ENCODE measurements at places on chromosomes 4 and X.

- no peak for DNase-seq
Measured at GRCh38 chr4:101175896-101176676, 171.2 kb downstream of the PPP3CA start.

- DNase-seq = no peak
Measured at GRCh38 chrX:76427560-76428242, at the start of gene MAGEE1. MAGEE1 (plus strand) TSS chrX:76427710; CDS start chrX:76427931, 221 bp downstream.

- DNase-seq = no peak
Measured at GRCh38 chrX:24282381-24283126, 31.3 kb downstream of the SUPT20HL2 start.

GRCh38 chr4:144318797-144319196 lies 178.3 kb upstream of the GYPA start:
- no peak for DNase-seq

GRCh38 chr4:6746721-6747293 lies 30.8 kb downstream of the BLOC1S4 start:
- no peak for DNase-seq

DNA sequence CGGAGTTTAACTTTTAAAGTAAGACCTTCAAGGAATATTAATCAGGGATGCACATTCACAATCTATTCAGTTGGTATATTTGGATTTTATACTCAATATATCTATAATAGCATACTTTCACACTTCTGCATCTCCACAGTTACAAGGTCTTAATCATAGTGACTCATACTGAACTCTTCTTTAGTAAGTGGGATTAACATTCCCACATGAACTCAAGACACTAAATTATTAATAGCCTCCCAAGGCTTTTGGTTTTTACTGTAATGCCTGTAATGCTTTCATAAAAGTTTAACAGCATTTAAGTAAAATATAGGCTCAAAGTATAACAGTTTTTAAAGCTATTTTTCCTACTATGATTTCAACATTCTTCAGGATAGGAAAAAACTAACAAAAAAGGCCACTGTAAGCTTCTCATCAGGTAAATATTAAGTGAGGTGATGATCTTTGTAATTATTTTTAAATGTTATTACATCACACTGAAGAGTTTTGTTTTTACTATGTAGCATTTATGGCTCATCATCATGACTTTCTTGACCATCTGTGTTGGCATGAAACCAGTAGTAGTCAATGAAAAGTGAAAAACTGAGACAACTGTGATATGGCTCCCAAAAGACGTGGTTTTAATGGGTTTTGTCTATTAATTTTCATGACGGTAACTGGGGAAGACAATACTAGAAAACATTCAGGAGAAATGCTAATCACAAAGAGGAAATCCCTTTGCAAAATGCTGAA lies 91.5 kb upstream of the GALNT7 start:
- no peak for DNase-seq

GRCh38 chrX:10875995-10876394 lies 235.1 kb upstream of the HCCS start:
- DNase-seq = peak; percentile 23

DNA sequence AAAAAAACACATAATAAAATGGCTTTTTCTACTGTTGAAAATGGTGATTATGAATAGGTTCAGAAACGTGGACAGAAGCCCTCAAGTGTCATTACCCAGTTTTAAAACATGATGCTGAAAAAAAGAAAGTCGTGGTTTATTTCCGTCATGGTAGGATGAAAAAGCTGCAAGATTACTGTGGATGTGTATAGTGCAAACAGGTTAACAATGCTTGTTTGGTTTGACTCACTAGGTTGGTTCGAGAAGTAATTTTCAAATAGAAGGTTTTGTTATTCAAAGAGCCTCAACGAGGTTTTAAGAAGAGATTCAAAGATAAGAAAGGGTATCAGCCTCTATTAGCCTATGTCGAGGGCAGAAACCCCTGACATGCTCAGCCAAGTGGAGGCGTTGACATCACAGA lies 2.5 kb upstream of the RXFP1 start:
- no peak for DNase-seq

DNA sequence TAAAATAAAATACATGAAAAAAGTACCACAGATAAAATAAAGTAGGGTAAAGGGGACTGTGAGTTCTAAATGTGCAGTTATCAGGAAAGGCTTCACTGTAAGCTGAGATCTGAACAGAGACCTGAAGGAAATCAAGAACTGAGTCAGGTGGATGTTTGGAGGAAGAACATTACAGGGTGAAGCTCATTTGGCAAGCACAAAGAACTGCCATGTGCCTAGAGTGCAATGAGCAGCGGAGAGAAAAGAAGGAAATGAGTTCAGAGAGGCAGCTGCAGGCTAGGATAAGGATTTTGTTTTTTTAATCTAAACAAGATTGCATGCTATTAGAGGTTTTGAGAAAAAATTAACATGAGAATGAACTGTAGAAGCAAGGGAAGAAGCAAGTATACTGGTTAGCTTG lies 373.1 kb downstream of the STPG2 start:
- peak; percentile 32 for DNase-seq

- no peak for DNase-seq
Measured at GRCh38 chr4:26223155-26223554, 97.7 kb upstream of the RBPJ start.

- peak; percentile 39 for DNase-seq
Measured at GRCh38 chrX:100625985-100626491, 10.6 kb downstream of the TSPAN6 start.

DNA sequence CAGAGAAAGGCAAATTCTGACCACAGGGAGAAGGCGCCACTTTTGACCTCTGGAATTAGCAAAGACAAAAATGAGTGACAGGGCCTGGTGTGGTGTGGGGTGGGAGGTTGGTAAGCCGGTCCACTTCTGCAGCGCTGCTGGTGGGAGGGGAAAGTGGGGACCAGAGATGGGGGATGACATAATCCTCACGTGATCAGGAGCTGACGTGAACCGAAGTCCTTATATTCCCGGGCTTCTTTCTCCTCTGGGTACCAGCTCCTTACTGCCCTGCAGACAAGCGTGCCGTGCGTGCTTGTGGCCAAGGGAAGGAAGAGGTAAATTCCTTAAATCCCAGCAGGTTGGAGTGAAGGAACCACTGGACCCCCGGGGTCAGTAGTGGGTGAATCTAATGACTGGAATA lies at the start of gene TCEAL7:
Gene TCEAL7, plus strand, starts transcription at position 249 of the 400 bp plus-strand sequence. CDS start 1,165 bp downstream, outside the sequence.
- no peak for DNase-seq

DNA sequence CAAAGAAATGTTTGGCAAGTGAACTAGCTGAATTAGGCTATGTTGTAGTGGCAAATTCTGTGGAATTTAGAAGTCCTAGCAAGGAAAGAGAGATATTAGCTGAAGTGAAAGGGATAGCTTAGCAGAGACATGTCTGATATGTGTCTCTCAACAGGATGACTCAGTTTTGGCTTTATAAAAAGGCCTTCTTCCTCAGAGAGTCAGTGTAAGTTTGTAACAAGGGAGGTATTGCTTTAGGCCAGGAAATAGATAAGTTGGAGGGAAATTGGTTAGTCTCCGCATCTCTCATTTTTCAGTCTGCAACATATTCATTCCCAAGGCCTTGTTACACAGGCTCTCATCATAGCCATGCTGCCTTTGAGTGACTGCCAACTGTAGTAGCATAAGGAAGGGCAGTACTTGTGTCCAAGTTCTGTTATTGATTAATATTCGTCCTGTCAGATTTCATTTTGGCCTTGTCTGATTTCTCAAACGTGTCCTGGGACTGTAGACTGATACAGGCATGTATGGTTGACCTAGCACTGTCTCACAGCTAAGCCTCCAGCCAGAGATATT lies 4.0 kb downstream of the TMEM164 start:
- peak; percentile 28 for DNase-seq

DNA sequence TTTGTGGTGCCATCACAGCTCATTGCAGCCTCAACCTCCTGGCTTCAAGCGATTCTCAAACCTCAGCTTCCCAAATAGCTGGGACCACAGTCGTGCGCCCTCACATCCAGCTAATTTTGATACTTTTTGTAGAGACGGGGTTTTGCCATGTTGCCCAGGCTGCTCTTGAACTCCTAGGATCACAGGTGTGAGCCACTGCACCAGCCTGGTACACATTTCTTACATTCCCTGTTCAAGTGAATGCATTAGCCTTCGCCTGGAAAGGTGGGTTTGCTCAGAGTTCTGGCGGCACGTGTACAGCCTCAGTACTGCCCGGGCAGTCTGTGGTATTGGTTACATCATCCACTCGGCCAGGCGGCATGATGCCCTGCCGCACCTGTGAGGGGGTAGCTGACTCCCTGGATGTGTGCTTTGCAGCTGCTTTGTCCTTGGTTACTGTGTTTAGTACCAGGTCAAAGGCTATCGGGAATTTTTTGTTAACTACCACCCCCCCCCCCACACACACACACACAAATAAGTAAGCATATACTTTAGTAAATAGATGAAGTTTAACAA lies 57.1 kb downstream of the TNIP2 start:
- DNase-seq = no peak

GRCh38 chrX:13966793-13967125 lies 62.9 kb downstream of the GEMIN8 start:
- no peak for DNase-seq

- no peak for DNase-seq
Measured at GRCh38 chrX:1427756-1428155, 25.0 kb downstream of the ASMTL start.

DNA sequence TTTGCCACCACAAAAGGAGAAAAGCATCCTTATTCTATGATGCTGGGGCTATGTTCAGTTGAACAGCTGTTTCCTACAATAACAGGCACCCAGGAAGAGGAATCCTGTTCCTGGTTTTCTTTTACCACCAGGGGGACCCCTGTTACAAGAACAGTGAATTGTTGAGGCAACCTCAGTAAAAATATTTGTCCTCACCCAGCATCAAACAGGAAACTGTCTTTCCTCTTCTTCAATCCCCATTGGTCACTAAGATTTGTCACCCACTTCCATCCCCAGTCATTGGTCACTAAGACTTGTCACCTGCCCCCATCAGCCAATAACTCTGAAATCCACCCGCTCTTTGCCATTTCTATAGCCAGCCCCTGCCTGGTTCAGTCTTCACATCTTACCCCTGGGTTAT lies 143.5 kb upstream of the GALNT7 start:
- peak; percentile 91 for DNase-seq

- DNase-seq = no peak
Measured at GRCh38 chr4:168441412-168441811, 38.9 kb downstream of the DDX60L start.

DNA sequence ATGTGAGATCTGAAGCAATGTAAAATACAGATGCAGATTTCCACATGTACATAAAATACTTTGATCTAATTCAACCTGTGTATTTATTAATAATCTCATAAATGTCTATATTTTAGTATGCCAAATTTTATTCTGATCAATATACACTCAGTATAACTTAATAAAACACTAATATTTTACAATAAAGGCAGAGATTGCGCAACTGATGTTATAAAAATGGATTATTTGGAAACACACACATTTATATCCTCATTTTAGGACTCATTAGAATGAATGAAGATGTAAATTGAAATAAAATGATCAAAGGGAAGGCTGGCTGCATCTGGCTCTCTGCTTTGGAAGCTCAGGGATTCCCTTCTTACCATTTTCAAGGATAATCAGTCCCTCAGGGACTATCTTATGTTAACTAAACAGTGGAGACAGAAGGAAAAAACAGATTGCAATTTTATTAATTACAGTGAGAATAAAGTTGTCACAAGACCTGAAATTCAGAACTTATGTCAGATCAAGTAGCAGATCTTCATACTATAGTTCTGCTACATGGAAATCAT lies 900.9 kb upstream of the EPHA5 start:
- DNase-seq = no peak

DNA sequence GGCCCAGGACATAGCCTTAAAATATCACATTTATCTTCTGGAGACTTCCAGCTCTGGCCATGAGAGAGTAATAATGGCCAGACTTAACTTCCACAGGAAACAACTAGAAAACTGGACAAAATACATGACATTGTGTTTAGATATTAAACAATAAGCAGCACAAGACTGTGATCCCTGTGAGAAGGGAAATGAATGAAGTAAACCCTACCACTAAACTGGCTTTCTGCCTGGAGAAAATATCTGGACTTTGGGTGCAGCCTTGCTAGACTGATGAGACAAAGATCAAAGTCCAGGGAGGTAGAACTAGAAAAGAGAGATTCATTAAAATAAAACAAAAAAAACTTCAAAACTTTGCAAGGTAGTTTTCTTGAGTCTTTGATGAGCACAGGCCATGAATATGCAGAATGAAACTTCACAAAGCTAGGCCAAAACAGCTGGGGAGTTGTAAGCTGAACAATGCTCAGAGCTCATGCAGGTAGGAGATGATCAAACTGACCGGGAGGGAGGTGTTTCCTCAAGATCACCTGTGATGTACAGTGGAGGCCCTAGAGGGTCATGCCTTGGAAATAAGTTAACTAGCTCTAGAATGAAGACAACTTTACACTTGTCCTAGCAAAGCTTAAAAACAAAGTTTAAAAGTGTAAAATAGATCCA lies 147.0 kb upstream of the SH3RF1 start:
- no peak for DNase-seq

- no peak for DNase-seq
Measured at GRCh38 chr4:28101583-28101982, 1240.9 kb downstream of the STIM2 start.

GRCh38 chr4:83339573-83339972 lies 4.9 kb upstream of the HPSE start:
- DNase-seq = no peak

DNA sequence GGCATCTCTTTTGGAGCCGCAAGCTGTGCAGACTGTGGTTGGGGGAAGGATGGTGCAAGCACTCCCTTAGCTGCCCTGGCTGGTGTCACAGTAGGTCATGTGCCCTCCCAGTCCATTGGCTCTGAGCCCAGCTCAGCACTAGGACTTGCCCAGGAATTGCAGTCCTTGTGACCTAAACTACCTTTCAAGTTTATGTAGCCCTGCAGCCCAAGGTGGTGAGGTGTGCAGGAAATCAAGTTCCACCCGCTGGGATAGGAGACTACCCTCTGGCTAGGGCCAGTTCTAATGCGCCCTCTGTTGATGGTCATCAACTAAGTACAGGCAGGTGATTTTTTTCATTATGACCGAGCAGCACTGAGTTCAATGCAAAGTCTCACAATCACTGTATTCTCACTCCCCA lies 335.2 kb downstream of the UBE2NL start:
- no peak for DNase-seq

DNA sequence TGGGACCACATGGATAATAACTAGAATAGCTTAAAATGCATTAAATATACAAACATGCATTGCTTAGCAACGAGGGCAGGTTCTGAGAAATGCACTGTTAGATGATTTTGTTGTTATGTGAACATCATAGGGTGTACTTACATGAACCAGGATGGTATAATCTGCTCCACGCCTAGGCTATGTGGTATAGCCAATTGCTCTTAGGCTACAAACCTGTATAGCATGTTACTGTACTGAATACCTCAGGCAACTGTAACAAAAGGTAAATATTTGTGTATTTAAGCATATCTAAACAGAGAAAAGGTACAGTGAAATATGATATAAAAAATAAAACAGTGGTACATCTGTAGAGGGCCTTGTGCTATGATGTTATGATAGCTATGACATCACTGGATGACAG lies 169.2 kb upstream of the IL15 start:
- no peak for DNase-seq

- no peak for DNase-seq
Measured at GRCh38 chr4:79338148-79338547, 12.3 kb upstream of the NAA11 start.

All from OCI-M1 (cell line).